ENCODE measurements at places on chromosomes 7 and 10.

DNA sequence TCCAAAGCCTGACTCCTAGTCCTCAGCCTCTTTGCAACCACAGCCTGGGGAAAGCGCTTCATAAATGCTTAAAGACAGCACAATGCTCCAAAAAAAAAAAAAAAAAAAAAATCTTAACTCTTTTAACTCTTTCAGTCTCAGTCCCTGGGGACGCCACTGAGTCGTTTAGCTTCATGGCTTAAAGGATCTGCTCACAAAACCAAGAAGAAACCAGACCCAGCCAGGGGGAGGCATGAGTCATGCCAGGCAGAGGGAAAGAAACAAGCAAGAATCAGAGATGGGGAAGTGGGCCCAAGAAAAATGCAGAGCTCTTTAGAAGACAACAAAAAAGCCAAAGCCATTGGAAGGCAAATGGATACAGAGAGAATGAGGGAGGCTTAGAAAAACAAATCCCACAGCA, 32.5 kb upstream of the DOCK1 start:
- DNase-seq, result no peak

DNA sequence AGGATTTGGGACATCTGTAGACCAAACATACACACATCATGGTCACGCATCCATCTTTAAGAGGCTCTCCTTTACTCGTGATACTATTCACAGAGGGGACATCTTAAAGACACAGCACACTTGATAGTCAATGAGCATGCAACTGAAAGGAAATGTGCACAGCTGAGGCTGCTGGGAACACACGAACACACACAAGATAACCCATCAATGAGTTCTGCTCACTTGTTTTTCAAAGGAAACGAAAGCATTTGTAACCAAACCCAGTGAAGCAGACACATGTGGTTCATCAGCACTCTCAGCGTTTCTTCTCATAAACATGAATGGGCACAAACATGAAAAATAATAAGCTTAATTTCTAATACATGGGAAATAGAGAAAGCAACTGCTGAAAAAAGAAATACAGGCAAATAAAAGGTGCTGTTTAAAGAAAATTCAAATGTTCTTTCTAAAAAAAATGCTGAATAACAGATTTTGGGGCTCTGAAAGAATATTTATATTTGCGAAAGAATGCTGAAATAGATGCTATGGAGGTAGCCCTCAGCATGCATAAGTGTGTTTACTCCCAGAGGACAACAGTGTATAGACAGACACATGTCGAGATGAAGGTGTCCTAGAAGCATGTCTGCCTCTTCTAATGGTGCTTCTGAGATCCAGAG, 59.7 kb upstream of the LAMB4 start:
- DNase-seq, result no peak

GRCh38 chr10:56653289-56653688, 292.2 kb upstream of the ZWINT start:
- DNase-seq, result no peak

GRCh38 chr7:152866791-152867501, 107.4 kb downstream of the ACTR3B start:
- no peak for DNase-seq

DNA sequence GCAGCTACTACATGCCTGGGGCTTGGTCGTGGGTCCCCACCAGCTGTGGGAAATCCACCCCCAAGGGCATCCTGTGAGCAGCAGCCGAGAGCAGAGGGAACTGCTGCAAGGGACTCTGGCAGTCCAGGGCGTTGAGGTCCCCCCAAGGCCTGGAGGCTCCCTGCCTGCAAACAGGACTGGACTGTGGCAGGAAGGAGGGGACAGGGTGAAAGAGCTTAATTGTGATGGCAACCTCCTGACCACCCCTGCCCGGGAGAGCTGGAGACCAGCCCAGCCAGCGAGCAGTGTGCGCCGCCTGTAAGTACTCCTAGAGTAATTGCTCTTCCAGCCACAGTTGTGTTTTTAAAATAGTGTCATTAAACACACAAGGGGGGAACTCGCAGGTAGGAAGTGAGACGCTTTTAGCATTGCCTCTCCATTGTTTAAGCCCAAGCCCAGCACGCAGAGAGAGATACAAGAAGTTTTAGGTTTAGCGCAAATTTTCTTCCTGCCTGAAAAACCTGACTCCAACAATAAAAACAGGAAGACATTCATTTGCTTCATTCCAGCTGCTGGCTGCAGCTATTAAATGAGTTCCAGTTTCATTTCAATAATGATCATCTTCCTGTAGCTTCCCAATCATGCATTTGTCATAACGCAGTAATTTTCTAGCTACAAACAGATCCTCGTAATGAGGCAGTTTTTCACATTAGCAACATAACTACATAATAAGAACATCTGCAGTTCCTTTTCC, 111.1 kb downstream of the EBF3 start:
- DNase-seq, result no peak

GRCh38 chr10:103890194-103890658, 27.8 kb downstream of the STN1 start:
- DNase-seq, result no peak

DNA sequence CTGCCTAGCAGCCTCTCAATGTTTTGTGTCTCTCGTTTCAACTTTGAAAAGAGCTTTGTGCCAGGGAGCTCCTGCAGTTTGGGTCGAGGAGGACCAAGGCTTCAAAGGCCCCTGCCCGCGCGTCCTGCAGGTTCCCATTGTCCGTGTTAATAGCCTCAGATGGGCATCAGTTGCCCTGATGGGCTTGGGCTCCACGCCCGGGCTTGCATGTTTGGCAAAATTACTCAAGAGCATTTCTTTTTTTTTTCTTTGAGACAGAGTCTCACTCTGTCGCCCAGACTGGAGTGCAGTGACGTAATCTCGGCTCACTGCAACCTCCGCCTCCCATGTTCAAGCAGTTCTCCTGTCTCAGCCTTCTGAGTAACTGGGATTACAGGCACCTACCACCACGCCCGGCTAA, 636.6 kb downstream of the SDK1 start:
- DNase-seq, result no peak

- no peak for DNase-seq
These were observed 27.9 kb downstream of the EGFR start for GRCh38 chr7:55046582-55047342.

All from NCI-H2171 (cell line).